ENCODE measurements at places on chromosomes 16 and 17.

DNA sequence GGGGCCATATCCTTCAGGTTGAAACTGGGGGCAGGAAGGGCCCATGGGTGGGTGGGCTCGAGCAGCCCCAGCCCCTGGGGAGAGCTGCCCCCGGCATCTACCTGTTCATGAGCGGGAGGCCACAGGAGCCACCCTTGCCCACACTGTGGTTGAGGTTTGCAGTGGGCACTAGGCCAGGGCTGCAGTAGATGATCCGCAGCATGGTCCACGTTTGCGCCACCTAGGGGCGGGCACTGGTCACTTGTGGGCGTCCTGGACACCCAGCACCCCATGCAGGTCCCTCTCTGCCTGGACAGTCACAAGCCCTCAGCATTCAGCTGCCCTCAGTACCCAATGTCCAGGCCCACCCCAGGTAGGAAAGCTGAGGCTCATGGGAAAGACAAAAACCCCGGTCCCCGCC lies 1.8 kb upstream of the JMJD8 start:
- peaks cover 34% of the 10 kb centered on the region for H3K36me3 ChIP-seq
- H3K27ac ChIP-seq: no peak overlapping the region
- peaks cover 18% of the 10 kb centered on the region for H3K4me1 ChIP-seq
- no peaks in the 10 kb centered on the region for H3K27me3 ChIP-seq
- no peak for DNase-seq

DNA sequence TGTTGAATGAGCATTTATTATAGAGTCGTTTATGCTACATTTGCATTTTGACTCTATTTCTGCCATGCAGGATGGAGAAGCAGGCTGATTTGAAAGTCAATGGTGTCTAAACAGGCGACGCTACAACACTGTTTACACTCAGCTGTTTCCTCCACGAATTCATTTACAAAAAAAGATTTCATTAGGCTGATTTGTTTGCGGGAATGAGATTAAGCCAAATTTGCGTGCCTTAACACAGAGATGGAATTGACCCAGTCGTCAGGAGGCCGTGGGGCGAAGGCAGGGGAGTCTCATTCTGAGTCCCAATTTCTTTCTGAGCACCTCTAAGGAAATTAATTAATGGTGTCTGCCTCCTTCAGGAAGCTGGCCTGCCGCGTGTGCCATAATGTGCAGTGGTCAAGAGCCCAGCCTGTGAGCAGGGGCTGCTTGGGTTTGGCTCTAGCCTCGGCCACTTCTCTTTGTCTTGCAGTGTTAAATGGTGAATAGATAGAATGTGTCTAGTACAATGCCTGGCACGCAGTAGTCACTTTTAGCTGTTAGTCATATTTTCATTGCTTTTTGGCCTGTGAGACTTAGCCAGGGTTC lies 88.6 kb upstream of the NKD1 start:
- H3K27me3 ChIP-seq: no peaks in the 10 kb centered on the region
- peaks cover 8% of the 10 kb centered on the region for H3K4me1 ChIP-seq
- H3K4me3 ChIP-seq: no peak overlapping the region
- H3K36me3 ChIP-seq: no peaks in the 10 kb centered on the region
- no peak for DNase-seq
- H3K27ac ChIP-seq: no peak overlapping the region

- no peaks in the 10 kb centered on the region for H3K4me1 ChIP-seq
- H3K27me3 ChIP-seq: no peaks in the 10 kb centered on the region
- no peak overlapping the region for H3K27ac ChIP-seq
- H3K4me3 ChIP-seq: no peak overlapping the region
- no peak for DNase-seq
- H3K36me3 ChIP-seq: no peaks in the 10 kb centered on the region
These were observed 450.3 kb downstream of the SHISA9 start for GRCh38 chr16:13351601-13352217.

- H3K36me3 ChIP-seq: no peaks in the 10 kb centered on the region
- H3K4me1 ChIP-seq: no peaks in the 10 kb centered on the region
- H3K4me3 ChIP-seq: no peak overlapping the region
- no peak for DNase-seq
- H3K27me3 ChIP-seq: peaks cover 9% of the 10 kb centered on the region
- H3K27ac ChIP-seq: no peak overlapping the region
These were observed 25.3 kb downstream of the SLC47A1 start for GRCh38 chr17:19558946-19559345.

GRCh38 chr16:47928008-47928407 lies 227.8 kb downstream of the ABCC12 start:
- H3K27me3 ChIP-seq: no peaks in the 10 kb centered on the region
- DNase-seq: no peak
- no peaks in the 10 kb centered on the region for H3K36me3 ChIP-seq
- no peaks in the 10 kb centered on the region for H3K4me1 ChIP-seq

- no peak for DNase-seq
- H3K27ac ChIP-seq: no peak overlapping the region
- H3K4me3 ChIP-seq: no peak overlapping the region
- H3K36me3 ChIP-seq: no peaks in the 10 kb centered on the region
These were observed 60.9 kb upstream of the SMIM36 start for GRCh38 chr17:55572139-55572538.

- H3K27me3 ChIP-seq: peaks cover 13% of the 10 kb centered on the region
- H3K4me1 ChIP-seq: peaks cover 11% of the 10 kb centered on the region
- DNase-seq: no peak
- H3K4me3 ChIP-seq: no peak overlapping the region
- no peak overlapping the region for H3K27ac ChIP-seq
These were observed 28.8 kb downstream of the GINS3 start for GRCh38 chr16:58421059-58421458.

DNA sequence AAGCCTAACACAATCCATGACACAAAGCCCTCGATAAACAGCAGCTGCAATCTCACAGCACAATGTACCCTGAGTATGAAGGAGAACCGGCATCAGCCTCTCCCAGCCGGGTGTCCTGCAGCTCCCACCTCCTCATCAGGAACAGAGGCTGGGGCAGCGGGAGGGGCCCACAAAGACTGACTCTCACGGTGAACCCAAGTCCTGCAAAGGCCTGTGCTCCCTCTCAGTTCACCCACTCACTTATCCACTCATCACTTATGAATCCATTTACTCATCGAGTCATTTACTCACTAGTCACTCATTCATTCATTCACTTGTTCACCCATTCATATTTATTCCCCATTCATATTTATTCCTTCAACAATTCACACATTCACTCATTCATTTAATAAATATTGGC lies 11.6 kb downstream of the ZNF423 start:
- no peaks in the 10 kb centered on the region for H3K36me3 ChIP-seq
- no peak overlapping the region for H3K4me3 ChIP-seq
- H3K27me3 ChIP-seq: peaks cover 25% of the 10 kb centered on the region
- H3K27ac ChIP-seq: no peak overlapping the region

- no peak overlapping the region for H3K27ac ChIP-seq
- H3K36me3 ChIP-seq: no peaks in the 10 kb centered on the region
- peaks cover 36% of the 10 kb centered on the region for H3K27me3 ChIP-seq
- DNase-seq: no peak
- no peak overlapping the region for H3K4me3 ChIP-seq
- H3K4me1 ChIP-seq: no peaks in the 10 kb centered on the region
These were observed 6.7 kb downstream of the ZNF423 start for GRCh38 chr16:49849037-49849753.

DNA sequence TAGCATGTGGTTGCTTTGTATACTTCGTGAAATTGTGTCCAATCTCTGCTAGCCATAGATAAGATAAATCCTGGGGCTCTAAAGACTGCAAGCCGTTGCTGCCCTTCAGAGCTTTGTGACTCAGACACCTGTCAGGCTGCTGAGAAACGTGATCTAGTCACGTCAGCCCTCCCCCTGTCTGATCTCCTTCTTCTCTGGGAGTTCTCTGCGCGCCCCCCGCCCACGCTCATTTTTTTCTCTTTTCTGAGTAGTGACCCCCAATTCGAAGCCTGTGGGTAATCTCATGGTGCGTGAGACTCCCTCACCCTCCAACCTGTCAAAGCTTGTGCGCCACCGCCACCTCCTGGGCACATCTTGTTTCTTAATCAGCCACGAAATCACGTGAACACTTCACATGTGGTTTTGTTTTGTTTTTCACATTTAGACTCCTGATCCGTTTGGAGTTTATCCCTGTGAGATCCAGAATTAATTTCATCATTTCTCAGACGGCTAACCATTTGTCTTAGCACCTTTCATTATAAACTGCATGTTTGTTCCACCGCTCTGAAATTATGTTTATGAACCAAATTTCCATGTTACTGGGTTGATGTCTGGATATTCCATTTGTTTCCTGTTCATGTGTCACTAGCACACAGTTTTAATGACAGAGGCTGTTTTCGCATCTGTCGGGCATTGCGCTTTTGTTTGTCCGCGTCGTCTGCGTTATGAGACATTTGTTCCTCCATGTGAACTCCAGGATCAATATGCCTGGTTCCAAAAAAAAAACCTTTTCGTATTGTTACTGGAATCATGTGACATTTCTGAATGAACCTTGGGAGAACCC lies 977 bp upstream of the ZNF778 start:
- H3K4me1 ChIP-seq: peaks cover 13% of the 10 kb centered on the region
- peak overlapping the region; percentile 88 for H3K4me3 ChIP-seq
- peak overlapping the region; percentile 14 for H3K27ac ChIP-seq

DNA sequence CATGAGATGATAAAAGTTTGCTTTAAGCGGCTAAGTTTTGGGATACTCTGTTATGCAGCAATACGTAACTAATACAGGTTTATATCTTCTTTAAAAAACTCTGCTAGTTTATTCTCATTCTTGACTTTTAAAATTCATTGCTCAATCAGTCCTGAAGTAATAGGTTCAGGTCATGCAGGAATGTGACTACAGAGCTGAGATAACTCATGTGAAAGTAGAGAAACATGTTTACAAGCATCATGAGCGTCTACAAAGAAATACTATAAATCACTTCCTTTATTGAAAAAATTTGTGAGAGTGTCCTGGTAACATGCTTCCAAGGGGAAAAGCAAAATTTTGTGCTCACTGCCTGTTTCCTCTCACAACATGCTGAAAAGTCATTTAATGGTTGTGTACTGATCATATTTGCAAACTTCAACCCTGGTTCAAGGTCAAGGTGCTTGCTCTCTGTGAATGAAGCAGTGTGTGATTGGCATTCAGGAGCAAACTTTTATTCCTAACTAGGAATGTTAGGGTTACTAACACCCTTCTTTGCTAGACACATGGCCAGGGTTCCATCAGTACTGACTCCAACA lies 12.5 kb upstream of the TMIGD1 start:
- no peaks in the 10 kb centered on the region for H3K27me3 ChIP-seq
- no peak overlapping the region for H3K27ac ChIP-seq
- H3K4me1 ChIP-seq: peaks cover 7% of the 10 kb centered on the region
- H3K36me3 ChIP-seq: no peaks in the 10 kb centered on the region
- H3K4me3 ChIP-seq: no peak overlapping the region

DNA sequence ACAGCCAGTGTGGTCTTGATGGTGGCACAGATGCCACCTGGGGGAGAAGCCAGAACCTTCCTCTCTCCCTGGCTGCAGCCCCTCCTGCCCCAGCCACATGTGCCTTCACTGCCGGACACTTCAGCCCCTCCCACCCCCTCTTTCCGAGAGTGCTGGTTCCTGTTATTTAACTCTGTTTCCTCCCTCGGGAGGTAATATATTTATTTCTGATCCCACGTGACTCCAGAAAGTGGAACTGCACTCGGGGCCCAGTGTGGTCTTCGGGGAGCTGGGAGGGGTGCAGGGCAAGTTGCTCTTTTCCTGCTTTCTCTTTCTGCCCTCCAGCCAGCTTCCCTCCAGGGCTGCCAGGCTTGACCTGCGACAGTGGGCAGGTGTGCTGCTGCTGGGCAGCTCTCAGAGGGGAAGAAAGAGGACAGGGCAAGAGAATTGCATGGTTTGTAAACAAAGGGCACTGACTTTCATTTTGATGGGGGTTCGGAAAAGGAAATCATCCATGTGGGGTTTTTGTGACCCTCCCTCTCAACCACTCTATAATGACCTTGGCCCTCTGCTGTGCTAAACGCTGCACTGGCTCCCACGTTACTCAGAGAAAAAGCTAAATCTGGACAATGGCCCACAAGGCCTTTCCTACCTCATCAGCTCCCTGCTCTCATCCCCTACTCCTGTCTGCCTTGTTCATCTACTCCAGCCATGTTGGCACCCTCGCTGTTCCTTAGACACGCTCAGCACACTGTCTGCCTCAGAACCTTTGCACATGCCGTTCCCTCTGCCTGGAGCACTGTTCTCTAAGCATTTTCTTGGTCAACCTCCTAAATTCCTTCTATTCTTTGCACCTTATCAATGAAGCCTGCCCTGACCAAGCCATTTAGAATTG lies 8.2 kb upstream of the CIITA start:
- H3K27me3 ChIP-seq: peaks cover 14% of the 10 kb centered on the region
- no peak overlapping the region for H3K4me3 ChIP-seq
- H3K4me1 ChIP-seq: peaks cover 48% of the 10 kb centered on the region
- H3K36me3 ChIP-seq: no peaks in the 10 kb centered on the region

DNA sequence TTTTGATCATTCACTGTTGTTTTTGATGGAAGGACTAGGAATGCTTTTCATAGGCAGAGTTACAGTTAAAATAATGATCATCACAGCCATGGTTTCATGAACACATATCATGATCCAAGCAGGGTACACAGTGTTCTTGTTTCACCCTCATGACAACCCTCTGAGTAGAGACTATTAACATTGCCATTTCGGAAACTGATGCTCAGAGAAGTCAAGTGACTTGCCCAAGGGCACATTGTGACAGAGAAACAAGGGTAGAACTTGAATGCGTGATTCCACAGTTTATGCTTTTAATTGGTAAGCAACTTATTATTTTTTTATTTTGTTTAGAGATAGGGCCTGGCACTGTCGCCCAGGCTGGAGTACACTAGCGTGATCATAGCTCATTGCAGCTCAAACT lies 202.3 kb downstream of the KATNIP start:
- H3K27me3 ChIP-seq: no peaks in the 10 kb centered on the region
- peaks cover 4% of the 10 kb centered on the region for H3K4me1 ChIP-seq
- no peak overlapping the region for H3K27ac ChIP-seq
- DNase-seq: no peak
- no peaks in the 10 kb centered on the region for H3K36me3 ChIP-seq

Data from activated T-helper 2 cell treated with anti-CD3 and anti-CD28 coated beads, Interferon-gamma antibody, Interleukin-2, Interleukin-4, amounts not matched to agents 10 μg/mL and 5 μg/mL and 100 μg/mL, durations not matched to agents 14 hours and 24 hours and 36 hours (primary cell).